ENCODE measurements at places on chromosomes 6 and 20.

DNA sequence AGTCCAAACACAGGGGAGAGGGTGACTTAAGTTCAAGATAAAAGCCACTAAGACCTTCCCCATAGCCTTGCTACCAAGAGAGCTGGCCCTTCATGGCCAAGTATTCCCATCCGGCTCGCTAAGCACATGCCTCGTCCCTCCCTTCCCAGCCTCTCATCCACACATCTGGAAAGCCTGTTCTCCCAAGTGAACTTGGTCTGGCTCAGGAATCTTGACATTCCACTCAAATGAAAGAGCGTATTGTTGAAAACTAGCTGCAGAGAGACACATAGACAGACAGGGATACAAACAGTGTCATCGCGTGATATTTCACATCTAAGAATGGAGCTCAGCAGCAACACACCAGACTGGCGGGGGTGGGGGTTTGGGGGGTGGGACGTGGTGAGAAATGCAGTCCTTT, 182.8 kb upstream of the FOXQ1 start:
- no peak for DNase-seq

- DNase-seq = no peak
Observed at GRCh38 chr20:3659492-3660261, 3.5 kb downstream of the GFRA4 start.

DNA sequence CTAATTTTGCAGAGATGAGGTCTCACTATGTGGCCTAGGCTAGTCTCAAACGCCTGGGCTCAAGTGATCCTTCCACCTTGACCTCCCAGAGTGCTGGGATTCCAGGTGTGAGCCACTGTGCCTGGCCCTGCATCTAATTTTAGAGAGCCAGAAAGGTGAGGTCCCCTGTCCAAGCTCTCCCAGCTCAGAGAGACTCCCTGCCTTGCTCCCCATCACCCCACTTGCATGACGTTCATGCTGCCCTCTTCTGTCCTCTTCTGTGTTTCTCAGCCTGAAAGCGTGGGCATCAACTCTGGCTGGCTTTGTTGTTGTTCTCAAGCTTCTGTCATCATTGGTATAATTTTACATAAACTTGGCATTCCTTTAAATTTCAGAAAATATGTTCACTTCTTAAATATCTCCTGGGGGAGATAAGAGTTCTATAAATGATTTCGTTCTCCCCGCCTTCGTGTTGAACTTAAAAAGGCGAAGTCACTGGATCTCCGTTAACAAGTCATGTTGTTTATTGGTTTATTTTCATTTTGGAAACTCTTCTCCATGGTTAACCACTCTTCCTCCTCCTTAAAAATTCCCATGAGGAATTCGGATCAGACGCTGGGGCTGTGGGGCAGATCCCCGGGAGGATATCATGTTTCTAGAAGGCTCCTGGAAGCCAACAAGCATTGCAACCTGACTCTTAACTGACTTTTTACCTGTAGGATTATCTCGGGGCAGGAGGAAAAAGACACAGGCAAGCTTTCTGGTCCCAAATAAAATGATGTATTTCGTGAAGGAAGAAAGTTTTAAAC, 13.2 kb upstream of the PARD6B start:
- DNase-seq = no peak

GRCh38 chr6:24504287-24504648, 9.5 kb downstream of the ALDH5A1 start:
- no peak for DNase-seq

GRCh38 chr20:18166950-18167349, 29.3 kb downstream of the KAT14 start:
- no peak for DNase-seq

- no peak for DNase-seq
Observed at GRCh38 chr20:41061155-41061554, 32.5 kb downstream of the TOP1 start.

GRCh38 chr6:112203577-112204349, 50.6 kb downstream of the LAMA4 start:
- DNase-seq = peak; percentile 94

DNA sequence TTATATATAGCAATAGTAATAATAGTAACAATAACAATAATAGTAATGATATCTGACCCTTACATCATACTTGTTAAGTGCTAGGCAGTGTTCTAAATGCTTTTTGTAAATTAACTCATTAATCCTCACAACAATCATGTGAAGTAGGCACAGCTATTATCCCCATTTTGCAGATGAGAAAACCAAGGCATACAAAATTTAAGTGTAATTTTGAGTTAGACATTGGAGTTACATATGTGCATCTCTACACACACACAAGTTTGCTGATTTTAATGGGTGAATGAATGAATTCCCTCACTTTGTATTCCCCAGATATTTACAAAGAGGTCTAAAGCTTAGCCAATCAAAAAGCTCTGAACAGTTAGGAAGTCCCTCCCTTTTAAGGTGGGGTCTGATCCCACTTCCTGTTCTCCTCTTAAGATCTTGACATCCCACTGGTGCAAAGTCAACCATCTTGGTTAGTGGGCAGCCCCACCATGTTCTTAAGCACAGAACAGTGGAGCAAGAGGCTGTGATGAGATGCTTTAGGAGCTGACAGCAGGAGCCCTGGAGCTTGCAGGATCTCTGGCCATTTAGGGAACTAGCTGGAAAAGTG, 85.3 kb upstream of the FOXP4 start:
- DNase-seq = no peak

- no peak for DNase-seq
Observed at GRCh38 chr6:42012501-42013133, 37.7 kb upstream of the TAF8 start.

DNA sequence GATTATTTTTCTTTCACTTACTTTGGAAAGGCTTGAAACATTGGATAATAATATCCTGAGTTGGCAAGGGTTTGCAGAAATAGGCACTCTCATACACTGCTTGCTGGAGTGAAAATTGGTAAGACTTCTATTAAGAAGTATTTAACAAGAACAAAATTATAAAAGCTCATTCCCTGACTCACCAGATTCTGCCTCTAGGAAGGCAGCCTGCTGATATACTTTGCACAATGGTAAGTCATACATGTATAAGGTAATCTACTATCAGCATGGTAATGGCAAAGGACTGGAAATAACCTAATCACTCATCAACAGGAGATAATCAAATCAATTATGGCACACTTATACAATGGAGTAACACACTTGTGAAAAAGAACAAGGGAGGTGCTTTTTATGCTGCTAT, 85.8 kb downstream of the PLCG1 start:
- DNase-seq = no peak

GRCh38 chr6:124854338-124854922, 107.8 kb upstream of the RNF217 start:
- peak; percentile 16 for DNase-seq

- no peak for DNase-seq
Observed at GRCh38 chr6:127811900-127812570, 88.8 kb downstream of the THEMIS start.

- peak; percentile 84 for DNase-seq
Observed at GRCh38 chr6:28124350-28124970, at the start of gene ZSCAN16. TSS of gene ZSCAN16 (plus strand) at chr6:28124609. CDS start at chr6:28125444, 835 bp downstream.

DNA sequence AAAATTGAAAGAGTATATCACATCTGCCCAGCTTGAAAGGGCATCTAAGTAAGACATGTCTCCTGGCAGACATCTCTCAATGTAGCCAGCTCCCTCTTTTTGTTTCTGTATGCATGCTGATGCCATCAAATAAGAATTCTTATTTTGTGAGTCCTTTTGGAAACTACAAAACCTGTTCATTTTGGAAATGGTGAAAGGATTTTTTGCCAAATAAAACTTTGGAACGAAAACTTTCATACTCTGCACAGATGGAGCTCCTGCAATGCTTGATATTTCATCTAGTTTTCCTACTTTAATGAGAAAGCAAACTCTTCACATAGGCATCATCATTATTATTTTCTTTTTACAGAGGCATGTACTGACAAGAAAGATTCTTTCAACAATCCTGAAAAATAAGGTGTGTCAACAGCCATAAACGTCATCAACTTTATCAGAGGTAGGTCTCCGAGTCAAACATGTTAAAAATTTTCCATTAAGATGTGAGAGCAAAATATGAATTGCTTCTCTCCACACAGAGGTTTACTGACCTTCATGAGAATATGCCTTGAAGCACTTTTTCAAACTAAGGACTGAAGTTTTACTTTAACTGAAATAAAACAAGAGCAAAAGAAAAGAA, 26.2 kb upstream of the CMTR1 start:
- DNase-seq = no peak

GRCh38 chr6:11404838-11405237, 132.7 kb upstream of the TMEM170B start:
- no peak for DNase-seq

- DNase-seq = no peak
Observed at GRCh38 chr6:127547215-127547614, 28.1 kb upstream of the MTCL3 start.

- DNase-seq = peak; percentile 42
Observed at GRCh38 chr6:20402342-20403069, 827 bp downstream of the E2F3 start.

DNA sequence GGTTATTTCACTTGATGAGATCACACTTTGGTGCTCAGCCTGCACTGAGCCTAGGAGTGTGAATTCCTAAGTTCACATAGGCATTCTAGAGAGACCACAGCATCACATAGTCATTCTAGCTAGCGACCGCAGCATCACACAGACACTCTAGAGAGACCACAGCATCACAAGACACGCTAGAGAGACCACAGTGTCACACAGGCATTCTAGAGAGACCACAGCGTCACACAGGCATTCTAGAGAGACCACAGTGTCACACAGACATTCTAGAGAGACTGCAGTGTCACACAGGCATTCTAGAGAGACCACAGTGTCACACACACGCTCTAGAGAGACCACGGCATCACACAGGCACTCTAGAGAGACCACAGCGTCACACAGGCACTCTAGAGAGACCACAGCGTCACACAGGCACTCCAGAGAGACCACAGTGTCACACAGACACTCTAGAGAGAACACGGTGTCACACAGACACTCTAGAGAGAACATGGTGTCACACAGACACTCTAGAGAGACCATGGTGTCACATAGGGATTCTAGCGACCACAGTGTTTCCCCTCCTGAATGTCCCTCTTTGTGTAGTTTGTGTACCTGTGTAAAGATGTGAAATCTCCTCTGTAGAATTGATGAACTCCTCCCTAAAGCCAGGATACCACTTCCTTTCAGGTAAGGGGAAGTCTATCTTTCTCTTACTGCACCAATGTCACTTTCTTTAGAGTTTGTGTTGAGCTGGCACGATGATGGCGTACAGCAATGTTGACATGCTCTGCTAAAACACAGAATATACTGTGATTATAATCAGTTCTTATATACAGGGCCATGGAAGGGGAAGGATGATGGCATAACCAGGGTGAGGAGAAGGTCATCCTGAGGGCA, 169.4 kb downstream of the ZDHHC14 start:
- DNase-seq = no peak

DNA sequence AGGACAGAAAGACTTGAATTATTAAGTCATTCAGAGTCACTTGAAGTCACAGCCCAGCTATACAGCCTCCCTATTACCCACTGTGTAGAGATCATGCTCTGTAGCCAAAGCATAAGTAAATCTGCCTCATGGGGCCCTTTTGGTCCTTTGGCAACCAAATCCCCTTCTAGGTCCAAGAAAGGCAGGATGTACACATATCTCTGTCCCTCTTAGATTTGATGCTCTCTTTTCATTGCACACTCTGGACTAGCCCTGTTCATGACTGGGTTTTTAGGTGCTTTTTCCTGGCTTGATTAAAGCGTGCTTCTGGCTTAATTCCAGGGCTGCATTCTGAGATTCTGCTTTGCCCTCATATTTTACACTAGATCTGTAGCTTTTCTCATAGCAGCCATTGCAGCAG, 296.8 kb downstream of the TENT5A start:
- DNase-seq = no peak

DNA sequence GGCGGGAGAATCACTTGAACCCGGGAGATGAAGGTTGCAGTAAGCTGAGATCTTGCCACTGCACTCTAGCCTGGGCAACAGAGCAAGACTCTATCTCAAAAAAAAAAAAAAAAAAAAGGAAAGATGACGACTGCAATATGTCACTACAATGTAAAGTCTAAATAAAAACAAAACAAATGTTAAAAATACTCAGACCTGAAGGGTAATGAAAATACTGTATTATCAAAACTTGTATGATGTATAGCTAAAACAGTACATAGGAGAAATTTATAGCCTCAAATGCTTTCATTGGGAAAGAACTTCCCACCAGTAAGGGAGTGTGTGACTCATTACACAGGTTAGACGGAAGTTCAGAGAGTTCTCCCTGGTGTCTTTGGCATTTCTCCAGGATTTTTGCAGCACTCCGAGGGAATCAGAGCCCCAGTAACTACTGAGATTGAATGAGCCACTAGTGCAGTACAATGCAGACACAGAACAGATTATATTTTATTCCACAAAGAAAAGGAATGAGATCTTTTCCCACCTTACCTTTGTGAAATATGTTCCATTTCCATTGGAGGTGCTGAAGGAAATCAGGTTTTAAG, 12.5 kb upstream of the RALGAPB start:
- DNase-seq = peak; percentile 87

- DNase-seq = no peak
Observed at GRCh38 chr20:17558941-17559304, 11.0 kb upstream of the DSTN start.

GRCh38 chr6:87436435-87436834, 28.7 kb downstream of the CFAP206 start:
- DNase-seq = peak; percentile 73

All from endothelial cell of umbilical vein (primary cell).